Activated CD8-positive, alpha-beta T cell treated with anti-CD3 and anti-CD28 coated beads for 36 hours (primary cell): ENCODE measurements at places on chromosomes 12 and 14. TPM values are rescaled to one million over a fixed set of nuclear protein-coding genes. Genes with fewer than 3 reads are reported as not detected.

GRCh38 chr12:104604070-104604994 lies 147.6 kb downstream of the CHST11 start:
- H3K4me3 ChIP-seq, result no peak overlapping the region
- H3K36me3 ChIP-seq, result peaks cover 5% of the 10 kb centered on the region
- H3K27me3 ChIP-seq, result no peaks in the 10 kb centered on the region
- DNase-seq, result peak; percentile 54
- peak overlapping the region; percentile 59 for H3K27ac ChIP-seq

- H3K27ac ChIP-seq, result peak overlapping the region; percentile 44
- peaks cover 16% of the 10 kb centered on the region for H3K4me1 ChIP-seq
- H3K27me3 ChIP-seq, result no peaks in the 10 kb centered on the region
- peaks cover 2% of the 10 kb centered on the region for H3K36me3 ChIP-seq
- no peak overlapping the region for H3K4me3 ChIP-seq
Observed at GRCh38 chr12:68001486-68002466, 12.5 kb downstream of the IFNG-AS1 start.

- peak; percentile 14 for DNase-seq
- no peaks in the 10 kb centered on the region for H3K27me3 ChIP-seq
- H3K27ac ChIP-seq, result peak overlapping the region; percentile 86
- H3K4me1 ChIP-seq, result peaks cover 34% of the 10 kb centered on the region
- peaks cover 4% of the 10 kb centered on the region for H3K36me3 ChIP-seq
- peak overlapping the region; percentile 36 for H3K4me3 ChIP-seq
Observed at GRCh38 chr12:3897371-3897971, 24.3 kb upstream of the PARP11 start.

GRCh38 chr12:15196678-15197505 lies 24.3 kb downstream of the RERG start:
- H3K4me1 ChIP-seq, result no peaks in the 10 kb centered on the region
- H3K27me3 ChIP-seq, result peaks cover 10% of the 10 kb centered on the region
- no peak overlapping the region for H3K4me3 ChIP-seq
- H3K27ac ChIP-seq, result no peak overlapping the region
- DNase-seq, result no peak

GRCh38 chr12:55983232-55983842 lies 9.5 kb downstream of the RAB5B start:
- no peak for DNase-seq
- peaks cover 6% of the 10 kb centered on the region for H3K4me1 ChIP-seq
- H3K27ac ChIP-seq, result no peak overlapping the region
- H3K27me3 ChIP-seq, result no peaks in the 10 kb centered on the region
- H3K4me3 ChIP-seq, result no peak overlapping the region

- no peak overlapping the region for H3K27ac ChIP-seq
- peaks cover 12% of the 10 kb centered on the region for H3K4me1 ChIP-seq
- H3K4me3 ChIP-seq, result no peak overlapping the region
- H3K27me3 ChIP-seq, result no peaks in the 10 kb centered on the region
- DNase-seq, result no peak
Observed at GRCh38 chr14:93269341-93270068, 62.4 kb downstream of the UBR7 start.

GRCh38 chr14:92014040-92014439 lies 25.8 kb downstream of the TRIP11 start:
- H3K4me3 ChIP-seq, result no peak overlapping the region
- peaks cover 26% of the 10 kb centered on the region for H3K4me1 ChIP-seq
- DNase-seq, result no peak
- peak overlapping the region; percentile 62 for H3K27ac ChIP-seq
- H3K36me3 ChIP-seq, result peaks cover 27% of the 10 kb centered on the region

DNA sequence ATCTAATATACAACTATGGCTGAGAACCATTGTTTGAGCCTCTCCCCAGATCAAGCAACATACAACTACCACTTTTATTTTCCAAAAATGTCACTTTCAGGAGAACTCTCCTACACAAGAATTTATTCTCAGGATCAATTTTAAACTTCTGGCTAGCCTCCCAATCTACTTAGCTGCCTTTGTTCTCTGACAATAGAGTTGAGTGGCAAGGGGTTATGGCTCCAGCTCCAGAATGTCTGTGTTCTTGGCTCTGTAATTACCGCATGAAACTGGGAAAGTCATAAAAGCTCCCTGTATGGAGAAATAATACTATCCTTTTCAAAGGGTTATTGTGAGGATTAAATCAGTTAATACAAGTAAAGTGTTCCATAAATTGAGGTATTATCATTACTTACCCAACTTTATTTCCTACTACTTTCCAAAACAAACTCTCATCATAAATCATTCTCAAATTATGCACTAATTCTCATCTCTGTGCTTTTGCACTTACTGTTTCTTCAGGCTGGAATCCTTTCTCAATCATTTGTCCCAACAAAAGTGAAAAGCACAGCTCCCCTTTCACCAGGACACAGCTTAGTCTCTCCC lies 121.9 kb downstream of the GARIN6 start:
- DNase-seq, result no peak
- no peaks in the 10 kb centered on the region for H3K4me1 ChIP-seq
- no peak overlapping the region for H3K4me3 ChIP-seq
- H3K27ac ChIP-seq, result no peak overlapping the region

GRCh38 chr12:130838284-130838950 lies 633 bp downstream of the STX2 start:
- H3K4me1 ChIP-seq, result peaks cover 30% of the 10 kb centered on the region
- peak overlapping the region; percentile 80 for H3K4me3 ChIP-seq
- H3K36me3 ChIP-seq, result no peaks in the 10 kb centered on the region
- peak; percentile 37 for DNase-seq
- H3K27ac ChIP-seq, result no peak overlapping the region

- H3K36me3 ChIP-seq, result peaks cover 4% of the 10 kb centered on the region
- H3K27ac ChIP-seq, result no peak overlapping the region
- no peak overlapping the region for H3K4me3 ChIP-seq
- peaks cover 32% of the 10 kb centered on the region for H3K4me1 ChIP-seq
Observed at GRCh38 chr12:11706509-11707379, 57.3 kb downstream of the ETV6 start.

DNA sequence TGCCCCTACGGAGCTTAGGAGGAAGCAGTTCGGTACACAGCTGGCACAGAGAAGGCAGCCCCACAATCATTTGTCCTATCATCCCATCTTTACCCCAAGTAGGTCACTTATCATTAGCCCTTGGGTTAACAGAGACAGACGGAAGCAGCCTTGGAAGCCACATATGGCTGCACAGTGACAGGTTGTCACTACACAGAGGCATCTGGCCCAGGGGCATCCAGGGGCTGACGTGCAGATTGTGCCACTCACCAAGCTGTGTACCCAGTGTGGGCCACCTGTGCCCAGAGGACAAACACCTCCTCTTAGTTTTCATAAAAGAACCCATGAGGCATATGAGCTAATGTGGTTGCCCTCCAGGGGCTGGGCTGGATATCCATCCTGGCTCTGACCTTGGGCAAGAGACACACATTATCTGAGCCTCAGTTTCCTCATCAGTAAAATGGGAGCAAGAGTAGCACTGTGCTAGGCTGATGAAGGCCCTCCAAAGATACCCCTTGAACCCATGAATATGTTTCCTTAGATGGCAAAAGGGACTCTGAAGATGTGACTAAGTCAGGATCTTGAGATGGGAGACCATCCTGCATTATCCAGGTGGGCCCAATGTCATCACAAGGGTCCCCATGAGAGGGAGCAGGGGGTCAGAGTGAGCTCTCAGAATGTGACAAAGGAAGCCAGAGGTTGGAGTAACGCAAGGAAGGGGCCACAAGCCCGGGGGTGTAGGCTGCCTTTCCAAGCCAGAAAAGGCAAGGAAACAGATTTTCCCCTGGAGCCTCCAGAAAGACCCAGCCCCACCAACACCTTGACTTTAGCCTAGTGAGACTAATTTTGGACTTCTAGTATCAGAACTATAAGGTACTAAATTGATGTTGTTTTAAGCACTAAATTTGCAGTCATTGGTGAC lies 64.6 kb downstream of the C14orf132 start:
- no peak overlapping the region for H3K4me3 ChIP-seq
- peaks cover 2% of the 10 kb centered on the region for H3K27me3 ChIP-seq
- no peak for DNase-seq
- no peaks in the 10 kb centered on the region for H3K36me3 ChIP-seq
- H3K4me1 ChIP-seq, result no peaks in the 10 kb centered on the region

DNA sequence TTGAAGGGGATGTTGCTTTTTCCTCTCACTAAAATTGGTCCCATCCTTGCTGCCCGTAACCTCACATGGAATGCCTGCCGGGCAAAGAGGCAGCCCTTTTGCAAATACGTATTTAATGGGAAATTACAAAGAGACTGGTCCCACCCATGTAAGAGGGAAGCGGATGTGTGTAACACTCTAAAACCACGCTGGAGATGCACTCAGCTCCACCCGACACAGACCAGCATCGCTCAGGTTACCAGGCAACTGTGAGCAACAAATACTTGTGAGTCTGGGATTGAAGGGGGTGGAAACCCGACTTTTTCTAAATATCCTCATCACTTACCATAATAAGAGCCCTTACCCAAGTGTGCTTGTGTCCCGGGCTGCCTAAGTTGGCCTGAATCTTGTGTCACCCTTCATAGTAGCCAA lies 47.7 kb downstream of the ELK3 start:
- peak overlapping the region; percentile 64 for H3K27ac ChIP-seq
- H3K27me3 ChIP-seq, result no peaks in the 10 kb centered on the region
- peaks cover 15% of the 10 kb centered on the region for H3K36me3 ChIP-seq
- DNase-seq, result peak; percentile 70

GRCh38 chr12:65277994-65278575 lies 398 bp upstream of the MSRB3 start:
- H3K4me3 ChIP-seq, result peak overlapping the region; percentile 48
- no peak overlapping the region for H3K27ac ChIP-seq
- no peaks in the 10 kb centered on the region for H3K36me3 ChIP-seq
- peaks cover 53% of the 10 kb centered on the region for H3K27me3 ChIP-seq

GRCh38 chr12:107178776-107179175 lies 85.4 kb upstream of the CRY1 start:
- DNase-seq, result peak; percentile 25
- H3K4me1 ChIP-seq, result peaks cover 16% of the 10 kb centered on the region
- no peaks in the 10 kb centered on the region for H3K36me3 ChIP-seq
- H3K4me3 ChIP-seq, result no peak overlapping the region
- no peak overlapping the region for H3K27ac ChIP-seq

DNA sequence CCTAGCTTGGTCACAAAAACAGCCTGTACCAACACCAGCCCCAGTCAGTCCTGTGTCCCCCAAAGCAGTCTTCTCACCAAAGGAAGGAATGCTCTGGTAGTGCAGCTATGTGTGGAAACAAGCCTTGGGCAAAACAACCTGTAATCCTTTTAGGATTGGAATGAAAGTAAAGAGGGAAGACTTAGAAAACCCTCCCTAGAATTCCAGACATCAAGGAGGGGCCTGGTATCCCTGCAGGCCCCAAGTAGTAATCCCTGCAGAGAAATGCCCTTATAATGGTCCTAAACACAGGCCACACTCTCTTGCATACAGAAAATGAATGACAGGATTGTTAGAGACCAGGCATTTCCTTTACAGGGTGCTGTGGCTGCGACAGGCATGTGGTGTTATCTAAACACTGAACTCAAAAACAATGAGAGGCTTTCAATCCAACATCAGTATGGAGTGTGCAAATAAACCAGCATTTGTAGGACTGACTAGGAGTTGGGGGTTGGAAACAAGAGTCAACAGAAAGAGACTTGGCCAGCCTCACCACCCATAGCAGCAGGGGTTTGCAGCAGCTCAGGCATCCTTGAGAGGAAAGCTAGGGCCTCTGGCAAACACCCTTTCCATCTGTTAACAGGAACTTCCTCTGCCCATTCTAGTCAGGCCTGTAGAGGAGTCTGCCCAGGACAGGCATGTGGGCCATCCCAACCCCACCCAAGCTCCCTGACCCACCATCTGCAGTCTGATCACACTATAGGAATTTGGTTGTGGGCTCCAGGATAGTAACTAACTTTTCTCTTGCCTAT lies 59.1 kb downstream of the DCAF5 start:
- peaks cover 11% of the 10 kb centered on the region for H3K36me3 ChIP-seq
- H3K27me3 ChIP-seq, result no peaks in the 10 kb centered on the region
- H3K4me1 ChIP-seq, result peaks cover 23% of the 10 kb centered on the region
- H3K27ac ChIP-seq, result peak overlapping the region; percentile 14
- no peak overlapping the region for H3K4me3 ChIP-seq

PPP4R4 gene
- total RNA-seq, result 0.63 TPM

SIX1 gene
- not detected for total RNA-seq

HRK gene
- not detected for total RNA-seq

NTS gene
- not detected for total RNA-seq

IL22 gene
- total RNA-seq, result not detected

TAPBPL gene
- 28.0 TPM for total RNA-seq
